ENCODE measurements at places on chromosomes 6 and 20.

GRCh38 chr6:157906537-157907061 lies 75.1 kb upstream of the SYNJ2 start:
- no peak for DNase-seq

DNA sequence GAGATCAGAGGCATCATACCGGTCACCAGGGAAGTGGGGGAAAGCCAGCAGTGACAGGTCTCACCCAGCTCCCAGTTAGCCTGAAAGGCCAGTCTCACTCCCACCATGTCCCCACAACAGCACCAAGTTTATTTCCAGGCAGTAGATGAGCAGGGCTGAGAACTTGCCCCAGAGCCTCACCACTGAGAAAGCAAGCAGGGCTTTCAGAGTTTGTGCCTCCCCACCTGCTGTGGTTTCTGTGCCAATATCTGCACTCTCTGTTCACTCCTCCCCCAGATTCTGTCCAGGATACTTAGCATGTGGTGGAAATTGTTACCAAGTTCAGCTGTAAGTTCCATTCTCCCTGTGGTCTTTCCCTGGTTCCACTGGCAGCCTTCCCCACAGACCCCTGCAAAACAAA lies 255.0 kb upstream of the HTR1E start:
- no peak for DNase-seq

DNA sequence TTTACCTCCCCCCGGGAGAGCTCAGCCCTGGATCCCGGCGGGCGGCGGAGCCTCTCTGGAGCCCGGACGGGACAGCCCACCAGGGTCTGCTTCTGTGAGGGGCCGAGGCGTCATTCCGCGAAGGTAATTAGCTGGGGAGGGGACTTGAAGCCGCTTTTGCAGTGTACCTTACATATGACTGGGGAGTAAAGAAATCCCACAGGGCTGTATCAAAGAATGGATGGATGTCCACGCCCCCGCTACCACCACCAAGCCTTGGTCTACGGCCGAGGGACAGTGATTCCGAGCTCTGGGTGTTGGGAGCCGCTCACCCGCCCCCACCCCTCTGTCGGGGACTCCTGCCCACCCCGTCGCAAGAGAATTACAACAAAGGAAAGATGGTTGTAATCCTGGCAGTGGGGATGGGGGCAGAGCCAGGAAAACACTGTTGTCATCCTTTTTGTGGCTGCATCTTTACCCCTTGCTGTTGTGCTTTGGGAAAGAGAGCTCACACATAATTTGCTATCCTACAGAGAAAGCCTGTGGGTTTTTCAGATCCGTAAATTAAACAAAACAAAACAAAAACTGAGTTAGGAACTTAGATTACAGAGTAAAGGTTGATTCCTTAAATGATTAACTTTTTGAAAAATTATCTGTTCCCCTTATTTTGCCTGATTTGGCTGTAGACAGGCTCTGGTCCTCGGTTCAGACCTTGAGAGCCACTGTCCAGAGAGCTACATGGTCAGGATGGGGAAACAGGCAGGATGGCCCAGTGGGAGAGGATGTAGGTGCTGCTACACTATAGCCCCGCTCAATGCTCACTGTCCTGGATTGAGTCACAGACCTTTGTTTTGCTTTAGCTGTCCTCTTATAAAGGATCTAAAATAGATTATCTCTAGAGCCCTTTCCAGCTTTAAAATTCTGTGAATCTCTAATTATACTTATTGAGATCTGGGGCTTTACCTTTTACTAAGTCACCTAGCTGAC lies 997 bp upstream of the FBXO30 start:
- no peak for DNase-seq

- no peak for DNase-seq
Observed at GRCh38 chr20:63656451-63656850, 1.7 kb upstream of the RTEL1 start.

DNA sequence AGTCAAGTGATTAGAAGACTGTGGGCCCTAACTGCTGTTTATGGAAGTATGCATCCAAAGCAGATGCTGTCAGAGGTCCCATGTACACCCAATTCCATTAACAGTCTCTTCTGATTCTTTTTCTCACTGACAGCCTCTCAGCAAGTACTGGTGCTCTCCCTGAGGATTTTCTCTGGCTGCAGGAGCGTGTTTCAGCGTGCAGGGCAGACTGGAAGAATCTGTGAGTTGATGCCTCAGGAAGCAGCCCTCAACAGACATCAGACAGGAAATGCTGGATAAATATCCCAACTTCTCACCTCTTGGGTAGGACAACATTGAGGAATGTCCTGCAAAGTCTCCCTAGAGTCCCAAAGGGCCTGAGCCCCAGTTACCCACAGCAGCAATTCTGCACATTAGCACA lies 40.8 kb downstream of the ANKEF1 start:
- DNase-seq, result no peak

DNA sequence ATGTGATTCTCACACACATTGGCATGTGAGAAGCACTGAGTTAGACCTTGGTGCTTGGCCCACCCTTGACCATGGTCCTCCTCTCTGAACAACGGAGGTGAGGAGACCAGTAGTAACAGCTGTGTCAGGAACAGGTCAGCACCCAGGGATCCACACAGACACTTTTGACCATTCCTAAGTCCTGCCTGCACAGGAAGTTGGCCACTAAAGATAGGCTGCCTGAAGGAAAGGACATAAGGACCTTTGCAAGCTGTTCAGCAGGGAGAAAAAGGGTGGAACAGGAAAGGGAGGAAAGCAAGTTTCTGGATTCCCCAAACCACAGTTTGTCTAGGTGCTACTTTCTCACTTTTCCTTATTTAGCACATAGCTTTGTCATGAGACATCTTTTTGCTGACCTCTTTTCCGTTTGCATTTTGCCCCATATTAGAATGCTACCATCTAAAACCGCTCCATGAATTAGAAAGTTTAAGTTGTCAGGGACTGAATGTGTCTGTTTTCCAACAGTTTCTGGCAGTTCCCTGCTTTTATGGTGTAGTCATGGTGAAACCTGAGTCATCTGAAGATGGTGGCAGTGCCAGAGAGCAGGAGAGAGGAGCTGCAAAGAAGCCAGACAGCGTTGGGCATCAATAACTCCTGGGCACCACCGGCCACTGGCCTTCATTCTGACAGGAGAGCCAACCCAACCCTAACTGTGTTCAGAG lies 1.1 kb upstream of the CD109 start:
- DNase-seq, result peak; percentile 47

GRCh38 chr6:131216246-131216645 lies 81.0 kb downstream of the AKAP7 start:
- no peak for DNase-seq

DNA sequence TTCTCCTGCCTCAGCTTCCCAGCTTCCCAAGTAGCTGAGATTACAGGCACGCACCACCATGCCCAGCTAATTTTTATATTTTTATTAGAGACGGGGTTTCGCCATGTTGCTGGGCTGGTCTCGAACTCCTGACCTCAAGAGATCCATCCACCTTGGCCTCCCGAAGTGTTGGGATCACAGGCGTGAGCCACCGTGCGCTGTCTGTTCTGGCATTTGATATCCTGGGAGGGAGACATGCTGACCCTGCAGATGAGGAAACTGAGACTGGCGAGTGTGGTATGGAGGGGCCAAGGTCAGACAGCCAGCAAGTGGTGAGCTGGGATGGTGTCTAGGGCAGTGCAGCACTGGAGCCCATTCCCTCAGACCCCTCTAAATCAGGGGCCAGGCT lies 44.6 kb downstream of the SRC start:
- no peak for DNase-seq

DNA sequence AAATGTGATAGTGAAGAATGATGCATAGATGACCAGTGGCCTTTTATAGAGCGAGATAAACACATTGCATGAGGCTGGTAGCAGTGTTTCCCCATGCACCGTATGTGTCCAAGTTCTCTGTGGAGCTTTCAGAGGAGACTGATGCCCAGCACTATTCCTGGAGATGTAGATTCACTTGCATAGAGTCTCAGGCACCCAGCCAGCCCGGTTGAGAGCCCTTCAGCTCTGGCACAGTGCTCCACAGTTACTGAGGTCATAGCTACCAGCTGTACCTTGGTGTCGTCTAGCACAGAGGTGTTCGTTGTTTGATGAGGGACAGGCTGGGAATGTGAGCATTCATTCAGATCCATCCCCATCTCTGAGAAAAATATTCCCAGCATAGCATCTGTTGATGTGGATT lies 328.9 kb downstream of the FARS2 start:
- DNase-seq, result no peak

DNA sequence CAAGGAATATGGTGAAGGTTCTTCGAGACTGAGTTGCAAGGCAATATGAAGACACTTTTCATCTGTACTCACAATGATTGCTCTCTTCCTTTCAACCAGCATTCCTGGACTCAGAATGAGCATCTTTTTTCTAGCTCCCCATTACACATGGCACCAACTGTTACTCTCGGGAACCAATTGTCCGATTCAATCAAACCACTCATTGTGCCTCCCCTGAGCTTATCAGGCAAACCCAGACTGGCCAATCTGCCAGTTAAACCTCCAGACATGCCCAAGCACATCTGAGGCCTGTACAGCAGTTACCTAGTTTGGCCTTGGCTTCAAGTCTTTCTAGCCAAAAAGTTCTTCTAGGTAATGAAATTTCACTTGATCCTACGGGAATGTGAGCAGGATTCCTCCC lies 164.1 kb downstream of the ID4 start:
- no peak for DNase-seq

DNA sequence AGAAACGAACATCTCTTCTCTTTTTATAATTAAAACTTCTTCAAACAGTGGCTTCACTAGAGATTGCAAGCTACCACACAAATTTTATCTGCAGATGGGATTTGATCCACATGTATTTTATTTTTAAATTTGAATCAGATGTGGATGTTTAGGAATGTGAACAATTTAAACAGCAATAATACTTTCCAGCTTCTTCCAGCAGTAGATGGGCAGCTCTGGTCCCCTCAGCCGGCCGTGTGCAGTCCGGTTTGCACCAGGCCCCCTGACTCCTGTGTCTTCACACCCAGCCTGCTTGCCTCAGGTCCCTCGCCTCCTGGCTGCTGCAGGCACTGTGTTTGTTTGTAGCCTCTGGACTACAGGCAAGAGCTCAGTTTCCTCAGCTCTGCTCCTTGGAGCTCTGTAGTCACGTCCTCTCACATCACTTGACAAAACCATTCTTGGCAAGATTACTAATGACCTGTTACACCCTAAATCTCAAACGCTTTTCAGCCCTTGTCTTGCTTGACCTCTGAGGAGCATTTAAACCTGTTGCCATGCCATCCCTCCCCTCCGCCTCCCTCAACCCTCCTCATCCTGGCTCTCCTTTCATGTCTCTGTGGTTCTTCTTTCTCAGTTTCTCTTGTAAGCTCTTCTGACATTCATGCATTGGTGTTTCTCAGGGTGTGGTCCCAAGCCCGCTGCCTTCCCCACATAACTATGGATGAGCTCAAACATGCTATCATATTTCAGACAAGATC lies 13.2 kb upstream of the ZBTB24 start:
- no peak for DNase-seq
